ELR (cell line): ENCODE measurements at places on chromosomes 2 and 18.

GRCh38 chr18:68779169-68779568, 18.7 kb upstream of the CCDC102B start:
- peak; percentile 19 for DNase-seq

DNA sequence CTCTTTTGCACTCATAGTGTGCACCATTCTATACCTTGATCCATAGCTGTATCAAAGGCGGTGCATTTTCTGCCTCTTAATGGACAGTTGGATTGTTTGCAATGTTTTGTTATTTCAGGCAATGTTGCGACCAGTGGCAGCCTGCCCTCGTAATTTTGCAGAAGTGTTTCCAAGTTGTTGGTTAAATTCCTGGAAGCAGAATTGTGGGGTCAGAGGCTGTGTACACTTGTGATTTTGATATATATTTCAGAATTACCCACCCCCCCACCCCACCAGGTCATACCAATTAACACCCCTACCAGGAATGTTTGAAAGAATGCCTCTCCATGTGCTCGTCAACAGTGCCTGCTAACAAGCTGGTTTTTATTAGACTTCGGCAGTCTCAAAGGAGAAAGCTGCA, 32.4 kb upstream of the IL1R1 start:
- DNase-seq, result no peak

GRCh38 chr2:143258126-143258892, 129.1 kb downstream of the ARHGAP15 start:
- DNase-seq, result no peak

DNA sequence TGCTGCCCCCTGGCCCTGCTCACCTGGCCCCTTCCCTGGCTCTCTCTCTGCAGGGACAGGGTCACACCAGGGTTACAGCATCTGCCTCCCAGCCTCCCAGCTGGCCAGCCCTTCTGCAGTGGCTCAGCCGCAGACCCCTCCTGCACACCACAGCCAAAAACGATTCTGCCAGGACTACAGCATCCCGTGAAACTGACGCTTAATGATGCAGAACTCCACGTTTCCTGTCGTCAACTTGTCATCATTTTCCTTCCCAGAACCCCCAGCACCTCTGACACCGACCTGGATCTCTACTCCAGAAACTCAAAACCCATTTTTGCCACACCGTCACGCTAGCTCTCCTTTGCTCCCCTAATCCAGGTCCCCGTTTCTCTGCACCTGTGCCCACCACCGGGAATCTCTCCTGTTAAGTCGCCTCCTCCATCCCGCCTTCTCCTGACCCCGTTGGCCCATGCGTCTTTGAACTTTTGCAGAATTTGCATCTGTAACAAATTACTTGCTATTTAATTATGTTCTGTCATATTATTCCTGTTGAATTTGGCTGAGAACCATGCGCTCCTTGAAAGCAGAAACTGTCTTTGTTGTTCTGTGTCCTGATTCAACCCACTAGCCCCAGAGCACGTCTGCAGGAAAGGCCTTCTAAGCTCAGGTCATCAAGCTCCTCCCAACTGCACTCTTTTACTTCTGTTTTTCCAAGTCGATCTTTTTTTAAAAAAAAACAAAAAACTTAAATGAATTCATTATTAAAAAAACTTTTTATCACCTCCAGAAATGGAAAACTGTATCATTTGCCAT, 173.2 kb upstream of the COPS8 start:
- DNase-seq, result no peak
